ENCODE measurements at places on chromosomes 6 and 20.

GRCh38 chr6:99119109-99120031 lies 171.6 kb upstream of the FBXL4 start:
- peak; percentile 23 for DNase-seq

DNA sequence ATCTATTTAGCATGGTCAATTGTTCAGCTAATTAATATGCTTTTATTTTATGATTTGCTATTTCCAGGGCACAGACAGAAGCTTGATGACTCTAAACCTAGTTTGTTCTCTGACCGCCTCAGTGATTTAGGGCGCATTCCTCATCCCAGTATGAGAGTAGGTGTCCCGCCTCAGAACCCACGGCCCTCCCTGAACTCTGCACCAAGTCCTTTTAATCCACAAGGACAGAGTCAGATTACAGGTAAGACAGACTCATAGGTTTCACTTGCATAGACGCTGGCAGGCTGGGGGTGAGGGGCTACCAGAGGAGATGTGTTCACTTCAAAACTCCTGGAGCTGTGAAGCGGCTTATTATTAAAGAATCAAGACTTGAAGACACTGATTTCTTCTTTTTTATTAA lies 114.1 kb upstream of the SUPT3H start:
- DNase-seq, result no peak

GRCh38 chr6:46756469-46757213 lies 9.9 kb downstream of the ANKRD66 start:
- no peak for DNase-seq

DNA sequence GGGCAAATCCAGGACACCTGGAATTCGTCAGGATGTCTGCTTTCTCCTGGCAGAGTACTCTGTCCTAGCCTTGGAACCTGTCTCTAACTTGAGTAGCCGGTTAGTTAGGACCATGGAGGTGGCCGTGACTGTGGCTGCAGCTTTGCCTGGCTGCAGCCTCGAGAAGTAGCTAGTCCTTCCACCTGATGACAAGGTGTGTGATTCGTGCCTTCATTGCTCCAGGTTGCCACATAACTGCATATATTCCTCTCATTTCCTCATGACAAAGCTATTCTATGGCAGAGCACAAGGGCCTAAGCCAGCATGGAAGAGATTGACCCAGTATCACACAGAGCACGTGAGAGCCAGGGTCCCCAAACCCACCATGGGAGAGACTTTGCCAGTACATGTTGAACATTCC lies 39.8 kb upstream of the KIF25 start:
- DNase-seq, result no peak

DNA sequence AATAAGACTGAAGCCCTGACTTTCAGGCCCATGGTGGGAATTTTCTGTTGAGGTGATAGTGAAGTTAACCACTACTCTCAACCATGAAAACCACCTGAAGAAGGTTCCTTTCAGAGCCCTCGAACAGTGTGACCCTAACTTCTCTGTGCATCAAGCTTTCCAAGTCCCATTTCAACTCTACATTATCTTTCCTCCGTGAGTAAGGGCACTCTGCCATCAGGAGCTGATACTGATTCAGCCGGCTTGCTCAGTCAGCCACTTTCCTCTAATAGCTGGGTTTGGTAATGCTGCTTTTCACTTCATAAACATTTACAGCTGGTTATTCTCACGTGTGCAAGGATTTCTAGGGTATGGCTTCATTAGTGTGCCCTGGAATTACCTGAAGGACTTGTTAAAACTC lies 10.7 kb upstream of the SLA2 start:
- DNase-seq, result no peak

- DNase-seq, result no peak
Observed at GRCh38 chr6:166553563-166554271, 32.8 kb downstream of the RAMACL start.

- DNase-seq, result peak; percentile 60
Observed at GRCh38 chr6:154154389-154154967, 115.4 kb downstream of the OPRM1 start.

DNA sequence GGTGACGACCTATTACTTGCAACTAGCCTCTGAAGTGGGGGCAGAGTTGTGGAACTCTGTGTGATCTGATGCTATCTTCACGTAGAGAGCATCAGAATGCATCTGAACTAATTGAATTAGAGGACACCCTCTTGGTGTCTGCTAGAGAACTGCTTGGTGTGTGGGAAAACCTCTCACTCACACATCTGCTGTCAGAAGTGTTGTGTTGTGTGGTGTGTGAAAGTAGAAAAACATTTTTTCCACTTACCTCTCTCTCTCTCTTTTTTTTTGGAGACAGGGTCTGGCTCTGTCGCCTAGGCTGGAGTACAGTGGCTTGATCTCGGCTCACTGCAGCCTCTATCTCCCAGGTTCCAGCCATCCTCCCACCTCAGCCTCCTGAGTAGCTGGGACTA lies 90.0 kb downstream of the CHMP4B start:
- DNase-seq, result no peak

GRCh38 chr6:166775180-166775922 lies 148.3 kb upstream of the RPS6KA2 start:
- peak; percentile 52 for DNase-seq

- DNase-seq, result no peak
Observed at GRCh38 chr20:51553897-51554486, 11.5 kb upstream of the NFATC2 start.

GRCh38 chr20:62834967-62835730 lies 18.3 kb downstream of the COL9A3 start:
- DNase-seq, result no peak

DNA sequence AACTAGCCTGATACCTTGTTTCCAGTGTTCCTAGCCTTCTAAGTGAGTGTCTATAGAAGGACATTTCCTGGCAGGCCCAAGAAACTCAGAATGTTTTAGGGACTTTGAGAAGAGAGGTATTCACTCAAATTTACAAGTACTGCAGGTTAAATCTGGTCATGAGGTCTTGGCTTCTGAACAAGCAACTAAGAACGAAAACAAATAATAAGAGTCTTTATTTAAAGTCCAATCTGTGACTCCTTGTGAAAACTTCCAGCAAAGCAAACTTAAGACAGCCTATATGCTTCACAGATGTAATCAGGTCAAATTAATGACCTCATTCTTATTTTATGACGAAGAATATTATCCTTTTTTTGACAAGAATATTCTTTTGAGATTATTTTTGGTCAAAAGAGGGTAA lies 79.4 kb upstream of the PRSS16 start:
- no peak for DNase-seq

GRCh38 chr6:85130743-85131142 lies 319.1 kb upstream of the NT5E start:
- DNase-seq, result no peak

GRCh38 chr6:132683543-132683942 lies 24.6 kb upstream of the TAAR1 start:
- no peak for DNase-seq

- DNase-seq, result no peak
Observed at GRCh38 chr20:10540636-10541493, 105.8 kb downstream of the SLX4IP start.

GRCh38 chr6:83270971-83271719 lies 78.0 kb downstream of the RWDD2A start:
- no peak for DNase-seq

GRCh38 chr6:25320459-25320858 lies 41.3 kb downstream of the CARMIL1 start:
- DNase-seq, result no peak

DNA sequence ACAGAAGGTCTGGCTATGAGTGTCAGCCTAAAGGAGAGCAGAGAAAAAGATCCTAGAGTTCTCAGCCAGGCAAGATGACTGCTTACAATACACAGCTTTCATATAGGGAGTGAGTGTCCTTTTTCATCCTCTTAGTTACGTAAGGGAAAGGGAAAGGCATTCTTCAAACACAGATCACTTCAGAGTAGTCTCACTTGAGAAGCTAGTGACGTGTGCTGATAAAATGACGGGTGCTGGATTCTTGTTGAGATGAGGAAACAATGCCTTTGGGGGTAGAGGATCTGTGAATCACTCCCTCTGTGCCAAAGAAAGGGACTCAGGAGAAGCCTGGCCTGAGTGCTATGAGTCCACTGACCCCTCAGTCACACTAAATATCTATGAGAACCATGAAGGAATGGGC lies 117.3 kb downstream of the QRSL1 start:
- no peak for DNase-seq

GRCh38 chr6:10033223-10033829 lies 381.5 kb downstream of the TFAP2A start:
- DNase-seq, result no peak

- DNase-seq, result no peak
Observed at GRCh38 chr20:53395188-53395923, 198.3 kb downstream of the ZNF217 start.

DNA sequence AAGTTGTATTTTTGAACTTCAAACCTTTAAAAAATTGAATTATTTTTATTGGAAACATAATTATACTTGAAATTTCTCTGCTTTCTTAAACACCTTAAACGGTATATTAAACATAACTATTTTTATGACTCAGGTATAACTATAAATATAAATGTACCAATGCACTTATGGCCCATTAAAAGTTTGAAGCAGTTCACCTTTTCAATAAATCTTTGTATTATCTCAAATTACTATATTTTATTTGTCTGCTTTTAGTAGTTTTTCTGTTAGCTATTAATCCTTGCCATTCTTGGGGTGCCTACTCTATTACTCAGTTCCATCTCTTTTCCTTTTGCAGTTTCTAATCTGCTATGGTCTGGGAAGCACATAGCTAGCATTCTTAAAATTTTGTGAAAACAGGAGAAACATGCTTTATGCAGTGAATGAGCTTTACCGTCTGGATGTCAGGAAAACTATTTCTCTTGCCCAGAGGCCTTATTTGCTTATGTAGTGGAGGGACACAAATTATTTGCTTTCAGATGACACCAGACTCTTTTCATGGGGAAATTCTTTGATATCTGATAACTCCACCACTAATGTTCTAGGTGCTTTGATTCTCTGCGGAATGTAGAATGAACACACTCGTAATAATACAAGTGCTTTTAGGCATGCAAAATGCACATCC lies 378.9 kb upstream of the CITED2 start:
- no peak for DNase-seq

- DNase-seq, result no peak
Observed at GRCh38 chr6:135311446-135312200, 130.5 kb downstream of the MYB start.

DNA sequence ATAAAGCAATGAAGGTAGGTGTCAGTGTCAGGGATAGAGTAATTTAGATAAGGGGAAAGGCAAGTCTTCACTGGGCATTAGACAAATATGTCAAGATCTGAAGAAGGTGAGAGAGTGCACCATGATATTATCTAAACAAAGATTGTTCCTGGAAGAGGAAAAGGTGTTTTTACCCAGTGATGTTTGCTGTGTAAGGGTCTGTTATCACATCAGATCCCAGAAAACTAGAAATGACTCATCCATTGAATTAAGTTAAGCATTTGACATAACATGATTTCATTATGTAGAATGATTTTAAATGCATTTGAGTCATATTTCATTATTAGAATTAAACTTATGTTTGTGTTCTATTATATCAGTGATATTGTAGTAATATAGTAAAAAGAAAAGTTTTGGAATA lies 1279.5 kb upstream of the CITED2 start:
- no peak for DNase-seq

DNA sequence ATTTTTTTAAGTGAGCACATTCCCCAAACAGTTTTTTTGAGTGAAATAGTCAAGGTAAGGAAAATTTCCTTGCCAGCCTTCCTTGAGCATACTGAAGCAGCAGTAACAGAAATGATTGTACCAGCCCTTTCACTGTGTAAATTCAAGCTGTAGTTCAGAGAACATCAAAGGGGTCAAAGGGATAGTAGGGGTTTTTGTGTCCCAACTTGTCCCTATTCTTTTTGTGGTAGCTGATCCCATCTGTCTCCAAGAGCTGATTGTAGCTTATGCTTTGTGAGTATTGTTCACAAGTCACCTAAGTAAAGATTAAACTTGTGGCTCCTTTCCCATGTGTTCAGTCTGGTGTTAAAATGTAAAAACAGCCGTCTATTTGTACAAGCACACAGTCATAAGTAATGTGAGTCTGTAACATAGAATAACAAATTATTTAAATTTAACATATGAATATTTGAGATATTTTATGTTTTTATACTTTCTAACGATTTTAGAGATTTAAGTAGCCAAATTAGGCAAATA lies 185.0 kb downstream of the CENPW start:
- DNase-seq, result no peak

DNA sequence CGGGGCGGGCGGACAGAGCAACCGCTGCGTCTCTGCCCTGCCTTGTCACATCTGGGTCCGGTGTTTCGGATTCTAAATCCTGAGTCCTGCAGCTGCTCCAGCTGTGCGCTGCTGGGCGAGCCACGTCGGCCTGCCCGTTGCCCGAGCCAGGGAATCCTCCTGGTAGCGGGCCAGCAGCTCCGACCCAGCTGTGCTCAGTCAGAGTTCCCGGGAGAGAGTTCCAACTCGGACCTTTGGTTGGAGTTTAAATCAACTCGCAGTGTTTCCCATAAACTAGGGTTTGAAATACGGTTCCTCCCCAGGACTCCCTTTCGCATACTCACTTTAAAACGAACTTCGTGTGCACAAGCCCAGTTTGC lies 315 bp upstream of the PDE10A start:
- DNase-seq, result no peak

GRCh38 chr20:62804627-62805154 lies at the start of gene OGFR:
Gene OGFR (plus strand): TSS chr20:62804835. CDS start chr20:62804860, 25 bp downstream.
- DNase-seq, result peak; percentile 77

DNA sequence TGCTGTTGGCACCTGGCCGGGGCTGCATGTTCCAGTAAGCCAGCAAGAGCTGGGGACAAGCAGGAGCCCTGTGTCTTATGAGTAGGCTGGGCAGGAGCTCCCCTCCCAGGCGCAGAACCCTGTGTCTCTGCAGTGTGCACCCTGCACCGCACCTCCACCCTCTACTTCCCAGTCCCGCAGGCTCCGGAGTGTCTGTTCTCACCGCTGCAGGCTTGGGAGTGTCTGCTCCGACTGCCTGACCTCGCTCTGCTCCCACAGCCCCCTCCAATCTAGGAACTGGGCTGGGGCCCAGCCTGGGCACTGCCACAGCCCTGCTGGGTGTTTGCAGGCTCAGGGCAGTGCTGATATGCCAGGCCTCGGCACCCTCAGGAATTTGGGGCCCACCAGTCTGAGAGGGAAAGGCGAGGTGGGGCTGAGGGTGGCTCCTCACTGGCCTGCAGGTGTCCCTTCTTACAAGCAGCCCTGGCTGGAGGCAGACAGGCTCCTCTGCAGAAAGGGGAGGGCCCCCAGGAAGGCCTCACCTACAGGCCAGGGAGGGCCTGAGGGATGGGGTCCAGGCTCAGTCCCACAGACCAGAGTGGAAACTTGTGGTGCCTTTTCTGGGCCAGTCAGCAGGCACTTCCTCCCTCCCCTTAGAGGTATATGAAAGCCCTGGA lies 871.6 kb upstream of the GJE1 start:
- DNase-seq, result no peak

- DNase-seq, result no peak
Observed at GRCh38 chr6:125831659-125832058, 40.9 kb downstream of the NCOA7 start.

- no peak for DNase-seq
Observed at GRCh38 chr6:11632795-11633511, 95.4 kb downstream of the TMEM170B start.

Measured in activated T-cell treated with anti-CD3 and anti-CD28 coated beads, Interleukin-2, amount 50 U/mL, for 72 hours (primary cell).